Stimulated activated CD8-positive, alpha-beta memory T cell treated with anti-CD3 and anti-CD28 coated beads, Interleukin-4, amount 100 ng/mL, for 4 hours (primary cell): ENCODE measurements at places on chromosomes 7 and 10.

- DNase-seq = no peak
Observed at GRCh38 chr10:60919551-60919950, 24.4 kb downstream of the RHOBTB1 start.

- no peak for DNase-seq
Observed at GRCh38 chr7:136869001-136869961, 829 bp downstream of the CHRM2 start.

DNA sequence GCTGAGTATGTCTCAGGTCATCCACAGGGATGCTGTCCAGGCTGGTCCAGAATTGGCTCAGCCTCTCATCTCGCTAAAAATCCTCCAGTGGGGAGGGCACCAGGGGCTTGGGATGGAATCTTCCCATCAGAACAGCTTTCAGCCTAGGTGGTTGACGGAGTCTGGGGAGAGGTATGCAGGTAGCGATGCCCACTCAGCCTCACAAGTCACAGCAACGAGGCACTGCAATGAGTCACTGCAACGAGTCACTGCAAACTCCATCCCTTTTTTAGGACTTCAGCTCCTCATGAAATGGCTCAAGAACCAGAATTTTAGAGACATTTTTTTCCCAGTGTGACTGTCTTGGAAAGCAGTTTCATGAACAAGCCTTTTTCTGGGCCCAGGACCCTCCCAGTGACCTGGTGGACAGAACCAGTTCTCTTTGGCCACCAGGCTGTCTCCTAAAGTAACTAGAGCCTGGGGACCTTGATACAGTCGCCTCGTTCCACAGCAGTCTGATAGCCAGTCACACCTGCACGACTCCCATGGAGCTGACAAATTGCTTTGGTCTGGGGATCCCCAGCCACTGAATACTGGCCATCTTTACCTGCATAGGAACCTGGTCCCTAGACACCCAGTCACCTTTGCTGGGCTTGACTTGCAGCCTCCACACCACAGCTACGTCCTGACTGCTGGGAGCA lies 41.3 kb upstream of the PPP2R2D start:
- no peak for DNase-seq

DNA sequence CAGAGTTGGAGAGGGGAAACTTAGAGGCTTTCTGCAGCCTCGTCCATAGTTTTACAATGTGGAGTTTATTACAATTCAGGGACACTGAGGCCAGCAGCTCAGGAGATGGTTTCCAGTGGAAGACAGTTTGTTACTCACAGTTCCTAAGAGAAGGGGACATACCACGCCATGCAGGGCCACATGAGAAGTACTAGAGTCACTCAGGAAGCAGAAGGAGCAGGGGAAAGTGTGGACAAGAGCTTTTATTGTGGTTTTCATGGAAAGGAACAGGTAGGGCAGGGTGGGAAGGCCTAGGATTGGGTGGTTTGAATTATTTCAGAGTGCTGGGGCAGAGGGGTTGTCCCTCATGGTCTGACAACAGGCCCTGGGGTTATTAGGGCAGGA lies 292.1 kb upstream of the IGFBP3 start:
- DNase-seq = no peak

DNA sequence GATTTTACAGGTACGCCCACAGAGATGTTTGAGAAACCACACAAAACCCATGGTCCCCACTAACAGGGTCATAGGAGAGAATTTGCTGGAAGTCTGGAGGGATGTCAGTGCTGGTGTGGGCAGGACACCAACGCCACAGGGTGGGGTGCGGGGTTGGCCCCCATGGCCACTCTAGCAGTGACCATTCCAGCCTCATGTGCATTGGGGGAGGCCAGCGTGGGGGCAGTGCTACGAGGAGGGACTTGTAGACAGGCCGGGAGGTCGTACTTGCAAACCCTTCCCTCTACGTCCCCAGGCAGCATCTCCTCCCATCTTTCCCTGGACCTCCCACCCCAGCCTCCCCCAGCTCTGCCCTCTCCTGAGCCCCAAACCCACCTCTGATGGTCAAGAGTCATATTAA lies 34.0 kb downstream of the FOXL3 start:
- no peak for DNase-seq

GRCh38 chr7:113454597-113455169 lies 336.3 kb upstream of the SMIM30 start:
- DNase-seq = no peak

DNA sequence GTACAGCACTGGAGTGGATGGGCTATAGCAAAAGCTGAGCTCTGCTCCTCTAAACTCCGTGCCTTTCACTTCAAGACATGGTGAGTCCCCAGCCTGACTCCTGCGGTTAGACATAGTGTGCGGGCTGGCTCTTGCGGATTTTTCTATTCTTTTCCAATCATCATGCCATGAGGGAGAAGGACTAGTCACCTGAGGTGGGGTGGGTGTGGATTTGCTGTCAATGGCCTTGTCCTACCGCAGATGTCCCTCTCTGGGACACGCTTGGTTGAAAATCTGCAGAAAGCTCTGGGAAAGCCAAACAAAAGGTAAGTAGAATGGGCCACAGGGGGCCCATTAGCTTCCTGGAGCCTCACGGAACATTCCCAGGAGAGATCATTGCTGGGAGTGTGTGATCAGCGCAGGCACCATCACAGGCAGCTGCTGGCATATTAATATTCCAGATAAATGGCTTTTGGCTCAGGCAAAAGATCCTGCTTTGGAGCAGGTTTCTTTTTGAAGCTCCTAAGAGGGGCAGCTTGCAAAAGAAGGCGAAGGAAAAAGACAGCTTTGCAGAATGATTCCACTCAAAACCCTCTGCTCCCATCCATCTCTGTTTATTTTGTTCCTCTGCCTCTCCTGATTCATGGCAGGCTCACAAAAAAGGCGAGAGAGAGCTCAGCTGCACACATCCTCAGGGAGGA lies 509.0 kb upstream of the ZMIZ1 start:
- DNase-seq = no peak

DNA sequence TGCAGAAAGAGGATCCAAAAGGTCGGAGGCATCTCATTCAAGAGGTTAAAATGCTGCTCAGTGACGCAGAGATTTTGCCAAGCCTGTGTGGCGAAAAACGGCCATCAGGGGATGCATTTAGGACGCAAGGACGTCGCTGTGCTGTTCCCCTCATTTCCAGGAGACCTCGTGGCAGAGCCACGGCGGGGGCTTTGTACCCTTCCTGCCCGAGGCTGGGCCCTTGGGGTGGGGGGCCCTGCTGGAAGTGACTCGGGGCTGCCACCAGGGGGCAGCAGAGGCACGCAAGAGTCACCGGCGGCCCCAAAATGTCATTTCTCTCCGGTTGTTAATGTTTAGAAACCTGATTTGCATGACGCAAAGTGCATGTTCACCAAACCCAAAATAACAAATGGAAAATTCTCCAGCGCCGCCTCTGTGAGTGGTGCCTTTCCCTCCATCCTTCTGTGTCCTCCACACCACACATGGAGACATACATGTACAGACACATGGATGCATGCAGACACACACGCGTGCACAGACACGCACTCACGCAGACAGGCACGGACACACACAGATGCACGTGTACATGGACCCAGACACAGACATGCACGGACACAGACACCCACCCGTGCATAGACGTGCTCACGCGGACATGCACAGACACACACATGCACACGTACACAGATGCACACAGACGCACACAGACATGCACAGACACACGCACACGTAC lies 51.0 kb upstream of the NKX6-2 start:
- DNase-seq = no peak

- DNase-seq = no peak
Observed at GRCh38 chr7:83276250-83276649, 113.6 kb upstream of the PCLO start.

DNA sequence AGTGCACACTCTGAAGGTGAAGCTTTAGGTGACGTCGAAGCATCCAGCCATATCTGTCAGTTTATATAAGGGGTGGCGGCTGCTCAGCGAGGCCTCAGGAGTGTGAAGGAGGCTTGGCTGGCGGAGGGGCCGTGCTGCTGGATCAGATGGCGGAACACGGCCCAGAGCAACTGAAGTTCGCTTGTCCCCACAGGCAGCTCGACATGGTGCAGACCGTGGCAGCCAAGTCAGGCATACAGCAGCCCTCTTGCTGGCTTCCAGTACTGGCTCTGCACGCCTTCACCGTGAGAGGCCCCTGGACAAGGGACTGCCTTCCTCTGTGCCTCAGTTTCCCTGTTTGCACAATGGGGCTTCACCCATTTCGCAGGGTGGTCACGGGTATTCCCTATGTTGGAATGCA lies 443.5 kb downstream of the DNAJB6 start:
- DNase-seq = no peak

DNA sequence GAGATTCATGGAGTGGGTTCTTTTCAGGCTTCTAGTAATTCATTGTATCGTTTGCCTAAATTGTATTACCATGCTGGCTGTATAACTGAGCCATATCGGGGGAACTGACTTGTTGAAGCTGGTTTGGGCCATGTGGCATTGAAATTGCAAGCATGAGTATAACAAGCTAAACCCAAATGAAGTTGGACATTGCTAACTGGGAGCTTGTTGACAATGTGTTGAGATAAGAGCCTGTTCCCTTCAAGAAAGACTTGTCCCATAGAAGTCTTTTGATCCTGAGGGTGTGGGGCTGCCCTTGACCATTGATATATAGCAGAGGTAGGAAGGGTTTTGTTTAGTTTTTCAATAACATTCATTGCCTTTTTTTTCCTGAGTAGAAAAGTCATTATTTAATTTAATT lies 156.0 kb downstream of the VTI1A start:
- DNase-seq = no peak

DNA sequence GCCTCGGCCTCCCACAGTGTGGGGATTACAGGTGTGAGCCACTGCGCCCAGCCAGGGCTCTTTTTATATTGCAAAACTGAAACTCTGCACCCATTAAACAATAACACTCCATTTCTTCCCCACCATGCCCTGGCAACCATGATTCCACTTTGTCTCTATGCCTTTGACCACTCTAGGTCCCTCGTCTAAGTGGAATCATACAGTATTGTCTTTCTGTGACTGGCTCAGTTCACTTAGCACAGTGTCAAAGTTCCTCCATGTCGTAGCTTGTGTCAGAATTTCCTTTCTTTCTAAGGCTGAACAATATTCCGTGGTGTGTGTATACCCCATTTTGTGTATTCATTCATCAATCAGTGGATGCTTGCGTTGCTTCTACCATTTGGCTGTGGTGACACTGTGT lies 46.2 kb downstream of the CUX1 start:
- DNase-seq = no peak

DNA sequence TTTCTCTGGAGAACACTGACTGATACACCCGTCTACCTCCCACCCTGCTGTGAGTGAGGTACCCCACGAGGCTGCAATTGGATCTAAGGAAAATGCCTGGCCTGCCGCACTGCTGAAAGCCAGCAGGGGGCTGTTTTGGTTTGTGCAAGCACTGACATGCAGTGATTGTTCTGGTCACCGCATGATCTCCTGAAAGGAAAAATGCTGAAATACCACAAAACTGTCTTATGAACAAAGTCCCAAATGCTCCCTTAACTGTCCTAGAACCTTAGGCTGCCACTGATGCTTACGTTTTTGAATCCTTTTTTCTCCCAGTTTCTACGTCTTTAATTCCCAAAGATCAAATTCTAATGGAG lies 132.7 kb downstream of the JCAD start:
- no peak for DNase-seq

DNA sequence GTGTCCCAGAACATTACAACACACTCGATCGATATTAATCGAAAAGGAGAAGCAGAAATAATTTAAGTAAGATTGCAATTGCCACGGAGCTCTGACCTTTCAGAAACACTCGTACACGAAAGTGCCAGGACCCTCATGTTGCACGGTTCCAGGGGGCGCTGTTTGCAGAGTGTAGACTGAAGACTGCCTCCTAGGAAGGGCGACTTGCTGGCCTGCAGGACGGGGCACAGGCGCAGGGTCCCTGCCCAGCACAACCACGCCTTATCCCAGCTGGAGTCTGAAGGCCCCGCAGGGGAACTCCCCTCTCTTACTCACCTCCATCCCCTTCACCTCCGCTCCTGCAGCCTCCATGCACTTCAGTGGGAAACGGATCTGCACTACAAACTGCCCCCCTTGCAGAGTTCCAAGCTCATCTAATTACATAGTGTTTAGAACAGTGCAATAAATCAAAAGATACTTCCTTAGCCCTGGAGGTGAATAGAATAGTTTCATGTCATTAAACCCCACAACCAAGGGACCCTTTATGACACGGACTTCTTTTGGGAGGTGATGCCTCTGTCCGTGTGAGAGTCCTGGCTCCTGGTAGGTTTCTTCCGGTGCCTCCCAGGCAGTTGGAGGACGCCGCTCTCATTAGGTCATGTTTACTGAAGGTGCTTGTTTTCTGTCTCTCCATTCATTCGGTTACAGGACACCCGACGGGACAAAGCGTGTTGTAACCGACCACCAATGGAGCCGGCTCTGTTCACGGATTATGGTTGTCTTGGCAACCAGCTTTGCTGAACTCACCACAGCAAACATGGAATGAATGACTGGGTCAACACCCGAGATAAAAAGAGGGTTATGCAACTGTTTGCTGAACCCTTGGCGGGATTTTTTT lies 262.2 kb downstream of the BAMBI start:
- DNase-seq = no peak

DNA sequence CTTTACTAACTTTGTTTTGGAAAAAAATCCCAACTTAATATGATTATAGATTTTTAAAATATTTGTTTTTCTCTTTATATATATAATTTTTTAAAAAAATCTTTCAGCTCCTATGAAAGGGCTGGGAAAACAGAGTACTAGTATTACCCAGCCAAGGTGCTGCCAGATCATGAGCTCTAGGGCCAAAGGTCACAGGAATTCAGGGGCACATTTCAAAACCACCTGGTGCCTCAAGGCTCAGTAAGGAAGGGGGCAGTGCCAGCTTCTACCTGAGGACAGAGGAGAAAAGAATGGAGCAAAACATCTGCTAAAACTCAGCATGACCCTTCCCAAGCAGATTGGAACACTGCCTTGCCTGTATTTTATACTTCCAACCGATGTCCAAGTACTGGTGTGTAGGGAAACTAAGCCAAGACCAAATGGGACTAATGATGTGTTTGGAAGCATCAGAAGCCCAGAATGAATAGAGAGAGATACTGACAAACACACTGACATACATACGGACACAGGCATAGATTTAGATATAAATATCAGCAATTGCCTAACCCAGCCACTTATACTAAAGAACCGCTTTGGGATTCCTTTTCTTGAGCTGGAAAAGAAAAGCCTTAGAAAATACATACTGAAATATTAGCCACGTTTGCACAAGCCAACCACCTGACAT lies 667.3 kb downstream of the PARD3 start:
- no peak for DNase-seq

- no peak for DNase-seq
Observed at GRCh38 chr7:24963218-24963617, 16.8 kb downstream of the OSBPL3 start.

- DNase-seq = no peak
Observed at GRCh38 chr7:85292908-85293576, 106.2 kb upstream of the SEMA3D start.

GRCh38 chr10:91201213-91201996 lies 19.1 kb upstream of the PCGF5 start:
- DNase-seq = no peak

DNA sequence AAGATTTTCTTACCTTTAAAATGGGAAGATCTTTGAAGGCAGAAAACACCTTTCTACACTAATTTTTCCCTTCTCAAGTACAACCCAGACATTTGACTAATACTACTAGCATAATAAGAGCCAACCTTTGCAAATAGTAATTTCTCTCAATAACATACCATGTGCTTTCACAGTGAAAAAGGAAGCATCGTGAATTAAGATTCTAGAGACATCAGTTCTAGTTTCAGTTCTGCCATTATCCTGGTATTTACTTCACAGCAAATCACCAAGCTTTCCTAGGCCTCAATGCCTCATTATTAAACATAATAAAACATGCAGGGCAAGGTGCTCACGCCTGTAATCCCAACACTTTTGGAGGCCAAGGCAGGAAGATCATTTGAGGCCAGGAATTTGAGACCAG lies 24.9 kb downstream of the GSAP start:
- no peak for DNase-seq

GRCh38 chr10:114458955-114459354 lies 54.7 kb upstream of the AFAP1L2 start:
- no peak for DNase-seq
